Neural crest cell (in vitro differentiated cells): ENCODE measurements at places on chromosomes 11 and 22.

GRCh38 chr11:10857459-10857708 lies 469 bp downstream of the ZBED5 start:
- no peak for DNase-seq

GRCh38 chr11:60764879-60765278 lies 8.2 kb downstream of the MS4A15 start:
- no peak for DNase-seq

GRCh38 chr22:17871726-17872458 lies 97.6 kb upstream of the BID start:
- no peak for DNase-seq

GRCh38 chr11:10247011-10247410 lies 47.0 kb downstream of the SBF2 start:
- no peak for DNase-seq

GRCh38 chr11:59841514-59841913 lies 3.8 kb downstream of the CBLIF start:
- no peak for DNase-seq

DNA sequence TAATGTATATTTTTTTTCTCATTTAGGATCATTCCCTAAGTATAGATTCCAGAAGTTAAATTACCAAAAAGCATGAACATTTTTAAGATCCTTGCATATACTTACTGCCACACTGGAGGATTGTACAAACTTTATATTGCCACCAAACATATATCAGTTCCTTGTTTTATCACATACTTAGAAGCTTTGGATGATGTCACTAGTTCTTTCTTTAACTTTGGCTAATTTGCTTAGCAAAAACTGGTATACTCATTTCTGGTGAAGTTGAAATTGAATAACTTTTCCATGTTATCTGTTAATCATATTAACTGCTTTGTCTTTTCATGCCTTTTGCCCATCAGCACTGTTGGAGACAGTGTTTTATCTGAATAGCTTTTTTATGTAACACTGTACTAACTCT lies 31.6 kb upstream of the PRDM10 start:
- no peak for DNase-seq

GRCh38 chr11:131464461-131464860 lies 94.0 kb downstream of the NTM start:
- no peak for DNase-seq

GRCh38 chr11:59102259-59102765 lies 4.7 kb upstream of the FAM111B start:
- DNase-seq: peak; percentile 53

DNA sequence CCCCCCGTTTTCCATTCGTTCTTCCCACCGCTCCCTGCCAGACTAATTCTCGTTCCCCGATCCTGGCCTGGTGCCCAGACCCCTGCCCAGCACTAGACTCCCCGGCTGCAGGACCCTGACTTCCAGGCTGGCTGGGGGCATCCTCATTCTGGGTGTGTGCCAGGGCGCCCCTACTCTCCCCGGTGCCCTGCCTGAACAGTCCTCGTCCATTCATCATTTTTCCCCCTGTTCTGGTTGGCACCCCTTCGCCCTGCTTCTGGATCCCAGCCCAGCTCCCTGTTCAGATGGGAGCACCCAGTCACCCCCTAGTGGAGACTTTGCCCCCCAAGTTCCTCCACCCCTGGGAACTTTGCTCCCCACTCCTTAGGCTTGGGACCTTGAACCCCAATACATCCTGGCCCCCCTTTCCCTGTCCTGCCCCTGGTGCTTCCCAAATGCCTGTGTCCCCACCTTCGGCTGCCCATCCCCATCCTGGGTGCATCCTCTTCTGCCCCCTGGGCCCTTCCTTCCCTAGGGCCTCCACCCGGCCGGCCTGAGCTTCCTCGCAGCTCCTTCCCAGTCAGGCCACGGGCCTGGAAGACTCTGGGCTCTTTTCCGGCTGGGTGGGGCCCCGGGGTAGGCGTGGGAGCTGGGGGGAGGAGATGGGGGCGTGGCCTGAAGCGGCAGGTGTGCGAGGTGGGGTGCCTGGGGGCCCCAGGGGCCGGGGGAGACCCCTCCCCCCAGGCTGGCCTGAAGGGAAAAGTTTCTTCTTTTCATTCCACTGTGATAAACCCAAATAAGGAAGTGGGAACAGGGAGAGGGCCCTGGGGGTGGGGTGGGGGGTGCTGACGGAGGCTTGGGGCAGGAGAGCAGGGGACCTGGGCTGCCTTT lies 908 bp downstream of the PLCB3 start:
- DNase-seq: no peak

DNA sequence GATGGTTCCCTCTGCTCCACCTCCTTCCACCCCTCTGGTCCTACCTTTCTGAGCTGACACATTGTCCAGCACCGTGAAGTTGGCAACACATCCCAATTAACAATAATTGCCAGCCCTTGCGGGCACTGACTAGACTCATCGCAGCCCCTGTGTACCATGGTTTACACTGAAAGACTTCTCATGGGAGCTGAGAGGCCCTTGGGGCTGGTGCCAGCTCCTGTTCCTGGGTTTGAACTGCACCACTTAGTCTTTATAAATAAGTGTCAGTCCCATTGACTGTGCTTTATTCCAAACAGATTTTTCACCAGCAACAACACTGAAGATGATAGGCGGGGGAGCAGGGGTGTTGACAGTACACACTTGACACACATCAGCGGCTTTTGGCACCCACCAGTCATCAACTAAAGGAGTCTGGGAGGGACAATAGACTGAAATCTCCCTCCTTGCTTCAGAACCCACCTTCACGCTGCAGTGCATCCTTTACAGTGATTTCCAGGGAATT lies 447.3 kb downstream of the NTM start:
- no peak for DNase-seq

DNA sequence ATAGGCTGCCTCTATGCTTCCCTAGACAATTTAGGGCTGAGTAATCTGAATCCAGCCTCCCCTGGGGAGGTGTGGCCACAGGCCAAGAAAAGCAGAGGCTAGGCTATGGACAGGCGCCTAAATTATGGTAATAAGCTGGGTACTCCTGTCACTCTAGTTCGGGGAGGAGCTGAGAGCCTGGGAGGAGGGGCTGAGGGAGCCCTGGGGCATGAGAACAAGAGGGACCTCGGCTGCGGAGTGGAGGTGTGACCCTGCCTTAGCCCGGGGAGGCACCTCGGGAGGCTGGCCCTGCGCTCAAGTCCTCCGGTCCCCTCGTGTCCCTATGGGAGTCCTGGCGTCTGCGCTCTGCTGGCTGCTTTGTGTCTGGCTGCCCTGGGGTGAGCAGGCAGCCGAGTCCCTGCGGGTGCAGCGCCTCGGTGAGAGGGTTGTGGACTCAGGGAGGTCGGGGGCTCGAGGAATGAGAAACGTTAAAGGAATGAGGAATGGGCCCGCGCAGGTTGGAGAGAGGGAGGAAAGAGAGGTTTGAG lies at the start of gene OTOG:
Gene OTOG, plus strand, starts transcription at position 209 of the 527 bp plus-strand sequence. Its CDS starts 114 bp downstream, at position 323.
- no peak for DNase-seq

GRCh38 chr11:12453243-12453642 lies 75.9 kb downstream of the PARVA start:
- DNase-seq: no peak

DNA sequence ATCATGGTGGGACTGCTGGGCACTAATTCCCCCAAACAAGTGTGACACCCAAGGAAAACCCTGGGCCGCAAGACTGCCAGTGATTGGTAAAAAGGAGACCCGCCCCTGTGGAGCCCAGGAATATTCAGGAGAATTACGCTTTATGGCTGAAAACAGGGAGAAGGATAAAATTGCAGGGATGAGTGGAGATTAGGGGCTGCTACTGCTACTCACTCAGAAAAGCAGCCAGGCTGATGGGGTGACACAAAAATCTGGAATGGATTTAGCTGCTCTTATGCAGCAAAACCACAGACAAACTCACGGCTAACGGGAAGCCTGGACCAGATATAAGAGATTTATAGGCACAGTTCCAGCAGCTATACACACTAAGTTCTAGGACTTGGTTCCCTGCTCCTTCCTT lies 4.4 kb upstream of the FBXO3 start:
- no peak for DNase-seq

- peak; percentile 32 for DNase-seq
Observed at GRCh38 chr11:123430721-123431497, 840 bp downstream of the GRAMD1B start.

DNA sequence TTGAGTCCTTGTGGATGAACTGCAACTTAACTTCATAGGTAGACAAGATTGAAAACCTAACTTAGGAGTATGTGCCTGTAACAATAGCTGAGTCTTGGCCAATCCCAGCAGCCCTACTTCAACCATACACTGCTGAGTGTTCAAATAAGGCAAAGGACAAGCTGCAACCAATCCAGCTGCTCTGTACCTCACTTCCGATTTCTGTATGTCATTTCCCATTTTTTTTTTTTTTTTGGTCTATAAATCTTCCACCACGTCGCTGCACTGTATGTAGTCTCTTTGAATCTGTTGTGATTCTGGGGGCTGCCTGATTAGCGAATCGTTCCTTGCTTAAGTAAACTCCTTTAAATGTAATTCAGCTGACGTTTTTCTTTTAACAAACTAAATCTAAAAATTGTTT lies 35.4 kb upstream of the FLI1 start:
- DNase-seq: no peak

DNA sequence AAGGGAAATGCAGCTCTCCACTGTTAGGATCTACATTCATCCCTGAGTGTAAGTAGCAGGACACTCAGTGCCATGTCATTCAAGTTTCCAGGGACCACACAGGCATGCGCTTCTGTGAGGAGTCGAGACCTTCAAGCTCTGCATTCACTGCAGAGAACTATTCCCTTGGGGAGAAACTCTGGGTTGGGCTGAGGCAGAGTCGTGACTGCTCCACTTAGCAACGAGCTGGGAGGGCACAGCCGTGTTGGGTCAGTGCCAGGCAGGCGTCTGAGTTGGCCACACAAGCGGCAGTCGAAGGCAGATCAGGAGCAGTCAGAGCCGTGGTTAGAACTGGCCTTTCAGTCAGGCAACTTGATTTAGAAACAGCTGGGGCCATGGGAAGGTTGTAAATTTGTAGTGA lies 14.7 kb downstream of the MPEG1 start:
- no peak for DNase-seq

DNA sequence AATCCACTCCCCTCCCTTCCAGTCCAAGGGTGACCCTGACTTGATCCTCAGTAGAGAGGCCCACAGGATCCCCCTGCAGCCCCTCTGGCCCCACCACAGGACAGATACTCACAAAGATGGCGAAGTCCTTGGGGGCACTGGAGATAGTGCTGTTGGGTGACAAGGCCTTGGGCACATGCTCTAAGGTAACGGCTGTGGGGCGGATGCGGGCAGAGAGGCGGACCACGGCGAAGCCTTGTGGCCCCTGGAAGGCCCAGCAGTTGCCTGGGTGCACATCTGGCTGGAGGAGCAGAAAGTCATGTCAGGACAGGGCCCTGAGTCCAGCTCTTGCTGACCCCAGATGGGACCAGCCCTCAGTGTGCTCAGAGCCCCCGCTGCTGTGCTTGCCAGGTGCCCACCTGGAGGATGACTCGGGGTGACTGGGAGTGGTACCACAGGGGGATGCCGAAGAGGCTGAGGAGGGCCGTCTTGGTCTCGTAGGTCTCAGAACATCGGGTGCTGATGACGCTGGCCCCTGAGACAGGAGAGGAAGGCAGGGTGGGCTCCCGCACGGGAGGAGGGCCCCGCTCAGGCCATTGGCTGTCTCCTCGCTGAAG lies 17.2 kb downstream of the SUN2 start:
- DNase-seq: no peak

DNA sequence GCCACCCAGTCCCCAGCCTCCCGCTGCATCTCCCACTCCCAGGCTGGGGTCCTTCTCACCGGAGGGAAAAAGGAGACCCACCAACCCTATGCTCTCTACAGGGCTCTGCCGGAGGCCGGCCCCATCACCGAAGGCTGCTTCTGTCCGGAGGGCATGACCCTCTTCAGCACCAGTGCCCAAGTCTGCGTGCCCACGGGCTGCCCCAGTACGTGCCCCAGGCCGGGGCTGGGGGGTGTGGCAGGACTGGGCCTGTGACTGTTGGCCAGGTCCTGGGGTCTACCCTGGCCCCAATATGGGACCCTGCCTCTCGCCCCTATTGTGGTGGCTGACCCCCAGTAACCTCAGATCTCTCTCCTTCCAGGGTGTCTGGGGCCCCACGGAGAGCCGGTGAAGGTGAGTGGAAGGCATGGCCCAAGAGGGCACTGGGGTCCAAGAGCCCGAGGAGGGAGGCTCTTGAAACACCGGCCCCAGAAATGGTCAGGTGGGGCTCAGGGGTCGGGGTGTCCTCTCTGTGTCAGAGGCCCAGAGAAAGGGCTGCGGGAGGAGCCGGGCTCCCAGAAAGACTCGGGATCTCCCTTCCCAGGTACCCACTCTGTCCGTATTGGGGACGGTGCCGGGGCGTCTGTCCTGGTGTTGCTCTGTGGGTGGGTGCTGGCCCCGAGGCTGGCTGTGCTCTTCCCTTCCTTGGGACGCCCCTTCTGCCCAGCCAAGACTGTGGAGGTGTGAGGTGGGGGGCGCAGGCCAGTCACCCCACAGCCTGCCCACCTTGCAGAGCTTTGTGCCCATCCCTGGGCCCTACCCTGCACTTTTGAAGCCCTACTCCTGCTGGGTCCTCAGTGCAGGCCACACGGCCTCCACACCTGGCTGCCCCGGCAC lies 26.1 kb upstream of the MUC5B start:
- no peak for DNase-seq

GRCh38 chr11:116610190-116610589 lies 162.6 kb downstream of the BUD13 start:
- DNase-seq: no peak

DNA sequence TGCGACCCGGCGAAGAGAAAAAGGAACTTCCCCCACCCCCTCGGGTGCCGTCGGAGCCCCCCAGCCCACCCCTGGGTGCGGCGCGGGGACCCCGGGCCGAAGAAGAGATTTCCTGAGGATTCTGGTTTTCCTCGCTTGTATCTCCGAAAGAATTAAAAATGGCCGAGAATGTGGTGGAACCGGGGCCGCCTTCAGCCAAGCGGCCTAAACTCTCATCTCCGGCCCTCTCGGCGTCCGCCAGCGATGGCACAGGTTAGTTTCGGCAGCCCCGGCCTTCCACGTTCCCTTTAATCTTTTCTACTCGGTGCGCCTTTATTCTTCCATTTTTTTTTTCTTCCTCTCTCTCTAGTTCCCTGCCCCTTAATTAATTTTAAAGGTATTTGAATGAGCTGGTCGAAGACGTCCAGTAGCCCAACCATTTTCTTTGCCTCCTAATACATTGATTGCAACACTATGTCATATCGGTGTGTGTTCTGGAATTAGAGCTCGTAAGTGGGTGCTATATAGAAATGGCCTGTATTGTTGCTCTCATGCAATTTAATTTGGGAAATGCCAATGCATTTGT lies 537 bp downstream of the EP300 start:
- no peak for DNase-seq

GRCh38 chr22:20026996-20027601 lies 6.2 kb downstream of the TANGO2 start:
- DNase-seq: no peak

DNA sequence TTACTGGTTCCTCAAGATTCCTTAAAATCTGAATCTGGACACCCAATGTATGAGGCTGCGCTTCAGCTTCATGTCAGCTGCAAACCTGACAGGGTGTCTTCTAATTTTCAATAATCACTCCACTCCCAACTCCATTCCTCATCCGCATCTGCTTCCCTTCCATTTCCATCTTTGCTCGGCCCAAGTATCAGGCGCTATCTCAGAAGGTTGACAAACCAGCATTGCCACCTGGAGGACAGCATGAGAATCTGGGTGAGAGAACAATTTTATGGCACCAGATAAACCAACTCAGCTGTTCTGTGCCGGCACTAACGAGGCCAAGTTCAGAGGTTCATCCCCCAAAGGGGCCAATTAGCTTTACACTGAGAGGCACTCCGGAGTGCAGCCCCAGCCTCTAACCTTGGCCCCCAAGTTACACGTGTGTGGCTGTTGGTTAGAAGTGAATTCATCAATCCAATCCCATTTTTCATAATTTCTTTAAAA lies 79.1 kb upstream of the LMO2 start:
- DNase-seq: peak; percentile 14
